ENCODE measurements at places on chromosomes 6 and 20.

- no peak for DNase-seq
These were observed 464.6 kb downstream of the CDKAL1 start for GRCh38 chr6:20998748-20999448.

- DNase-seq: peak; percentile 83
These were observed 314.0 kb upstream of the RSPO3 start for GRCh38 chr6:126804332-126805064.

DNA sequence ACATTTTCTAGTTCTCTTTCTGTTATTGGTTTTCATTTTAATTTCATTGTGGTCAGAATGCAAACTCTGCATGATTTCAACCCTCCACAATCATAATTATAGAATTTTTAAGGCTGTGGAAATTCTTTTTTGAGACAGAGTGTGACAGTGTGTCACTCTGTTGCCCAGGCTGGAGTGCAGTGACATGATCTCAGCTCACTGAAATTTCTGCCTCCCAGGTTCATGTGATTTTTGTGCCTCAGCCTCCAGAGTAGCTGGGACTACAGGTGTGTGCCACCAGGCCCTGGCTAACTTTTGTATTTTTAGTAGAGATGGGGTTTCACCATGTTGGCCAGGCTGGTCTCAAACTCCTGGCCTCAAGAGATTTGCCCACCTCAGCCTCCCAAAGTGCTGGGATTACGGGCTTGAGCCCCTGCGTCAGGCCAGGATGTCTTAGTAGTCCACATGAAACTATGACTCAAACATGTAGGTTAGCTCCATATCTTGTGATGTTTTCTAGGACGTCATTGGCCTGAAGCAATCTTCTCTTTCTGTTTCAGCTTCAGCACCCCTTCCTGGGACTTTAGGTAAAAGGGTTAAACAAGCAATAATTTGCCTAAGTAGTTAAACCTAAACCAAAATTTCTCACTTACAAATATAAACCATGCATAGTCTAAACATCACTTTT, 47.4 kb upstream of the SAMD3 start:
- no peak for DNase-seq

- DNase-seq: peak; percentile 17
These were observed 106.5 kb upstream of the GMDS start for GRCh38 chr6:2351807-2352431.

GRCh38 chr20:11200423-11200822, 526.6 kb upstream of the JAG1 start:
- DNase-seq: no peak

DNA sequence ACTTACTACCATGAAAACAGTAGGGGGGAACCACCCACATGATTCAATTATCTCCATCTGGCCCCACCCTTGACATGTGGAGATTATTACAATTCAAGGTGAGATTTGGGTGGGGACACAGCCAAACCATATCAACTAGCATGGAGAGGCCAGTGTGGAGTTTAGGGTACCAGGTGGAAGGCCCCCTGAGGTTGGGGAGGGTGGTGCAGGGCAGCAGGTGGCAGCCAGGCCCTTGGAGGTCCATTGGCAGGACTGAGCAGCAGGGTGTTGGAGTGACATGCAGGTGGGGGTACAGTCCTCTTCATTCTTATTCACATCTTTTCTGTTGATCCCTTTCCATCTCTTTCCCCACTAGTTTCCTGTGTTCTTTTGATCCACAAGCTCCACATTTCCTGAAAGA, 42.9 kb downstream of the PHACTR3 start:
- no peak for DNase-seq

DNA sequence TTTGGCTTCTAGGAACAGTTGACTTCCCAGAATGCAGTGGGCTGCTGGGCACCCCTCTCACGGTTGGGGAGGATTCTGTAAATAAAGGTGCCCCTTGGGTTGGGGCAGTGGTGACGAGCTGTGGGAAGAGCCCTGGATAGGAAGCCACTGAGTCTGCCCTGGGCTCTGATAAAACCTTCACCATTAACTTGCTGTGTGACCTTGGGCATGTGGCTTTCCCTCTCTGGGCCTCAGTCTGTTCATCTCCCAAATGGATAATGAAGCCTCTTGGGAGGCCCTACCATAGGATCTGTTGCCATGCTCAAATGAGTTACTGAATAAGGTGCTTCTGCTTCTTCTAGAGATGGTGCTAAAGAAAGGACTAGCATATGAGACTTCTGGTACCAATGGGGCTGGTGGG, 3.7 kb downstream of the CRIP3 start:
- no peak for DNase-seq

DNA sequence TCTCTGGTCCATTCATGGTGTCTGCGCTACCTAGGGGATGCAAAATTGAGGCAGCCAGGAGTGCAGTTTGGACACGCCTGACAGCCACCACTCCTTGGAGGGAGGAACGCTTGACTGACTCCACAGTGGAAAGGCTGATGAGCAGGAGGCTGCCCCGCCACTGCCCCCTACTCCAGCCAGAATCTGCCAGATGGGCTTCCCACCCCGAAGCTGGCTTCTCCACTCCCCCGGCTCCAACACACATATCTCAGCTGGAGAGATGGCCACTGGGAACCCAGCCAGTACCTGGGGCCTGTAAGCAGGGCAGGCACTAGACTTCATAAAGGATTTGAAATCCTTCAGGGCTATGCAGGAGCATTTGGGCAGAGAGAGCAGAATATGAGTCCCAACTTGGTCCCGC, 51.4 kb upstream of the BLCAP start:
- DNase-seq: no peak

GRCh38 chr6:164034602-164035140, 620.2 kb downstream of the QKI start:
- DNase-seq: no peak

DNA sequence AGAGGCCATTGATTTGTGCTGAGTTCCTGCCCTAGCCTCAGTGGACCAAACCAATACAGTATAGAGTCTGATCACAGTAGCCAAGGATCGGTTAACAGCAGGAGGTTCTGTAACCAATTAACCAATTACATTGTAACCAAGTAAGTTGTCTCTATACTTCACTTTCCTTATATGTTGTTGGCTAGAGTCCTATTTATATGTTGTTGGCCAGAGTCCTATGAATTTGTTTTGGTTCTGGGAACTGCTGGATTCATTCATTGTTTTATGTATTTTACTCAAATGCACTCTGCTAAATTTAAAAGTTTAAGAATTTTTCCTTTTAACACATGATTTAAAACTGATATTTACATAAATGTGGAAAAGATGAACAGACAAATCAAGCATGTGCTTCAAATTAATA, 597.4 kb upstream of the HS3ST5 start:
- DNase-seq: peak; percentile 65

DNA sequence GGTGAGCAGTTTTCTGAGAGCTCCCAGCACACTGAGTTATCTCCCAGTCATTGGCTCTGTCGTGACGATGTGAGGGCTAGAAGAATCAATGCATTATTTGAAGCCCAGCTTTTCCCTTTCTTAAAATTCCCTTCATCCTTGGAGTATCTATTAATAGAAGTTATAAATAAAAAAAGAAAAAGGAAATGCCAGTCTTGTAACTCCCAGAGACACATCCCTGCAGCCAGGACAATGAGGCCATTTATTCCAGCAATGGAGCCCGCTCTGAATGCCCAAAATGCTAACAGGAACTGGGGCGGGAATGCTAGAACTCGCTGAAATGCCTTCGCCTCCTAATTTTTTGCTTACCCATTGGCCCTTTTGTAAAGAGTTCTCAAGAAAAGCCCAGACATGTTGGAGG, 305.8 kb downstream of the TFAP2C start:
- DNase-seq: no peak

- no peak for DNase-seq
These were observed 83.8 kb downstream of the ELOVL4 start for GRCh38 chr6:79863566-79863965.

DNA sequence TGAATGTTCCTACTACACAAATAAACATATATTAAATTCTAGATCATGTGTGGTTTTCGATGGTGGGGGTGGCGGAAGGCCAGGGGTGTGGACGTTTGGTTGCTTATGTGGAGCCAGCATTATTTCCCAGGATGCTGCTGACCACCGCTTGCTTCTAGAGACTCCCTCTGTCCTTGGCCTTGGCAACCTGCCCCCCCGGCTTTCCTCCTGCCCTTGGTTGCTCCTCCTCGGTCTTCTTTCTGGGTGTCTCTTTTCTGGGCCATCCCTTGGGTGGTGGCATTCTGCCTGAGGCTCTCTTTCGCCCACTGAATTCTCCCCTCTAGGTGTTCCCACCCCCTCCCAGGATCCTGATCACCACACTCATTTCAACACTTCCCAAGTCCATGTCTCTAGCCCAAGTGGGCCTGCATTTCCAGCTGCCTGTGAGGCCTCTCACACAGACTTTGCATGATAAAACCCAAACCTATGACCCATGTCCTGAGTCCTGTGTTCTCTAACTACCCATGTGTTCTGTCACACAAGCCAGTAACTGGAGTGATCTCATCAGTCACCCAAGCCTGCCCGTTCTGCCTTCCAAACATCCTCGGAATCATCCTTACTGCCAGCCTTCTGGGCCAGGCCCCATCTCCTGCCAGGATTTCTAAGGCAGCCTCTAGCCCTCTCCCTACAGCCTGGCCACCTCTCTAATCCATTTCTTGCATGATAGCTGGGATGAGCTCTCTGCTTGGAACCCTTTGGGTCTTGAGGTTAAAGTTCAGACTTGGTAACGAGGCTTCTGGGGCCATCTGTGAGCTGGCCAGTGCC, 71.2 kb downstream of the CDS2 start:
- no peak for DNase-seq

GRCh38 chr6:158061361-158061708, 79.7 kb downstream of the SYNJ2 start:
- no peak for DNase-seq

DNA sequence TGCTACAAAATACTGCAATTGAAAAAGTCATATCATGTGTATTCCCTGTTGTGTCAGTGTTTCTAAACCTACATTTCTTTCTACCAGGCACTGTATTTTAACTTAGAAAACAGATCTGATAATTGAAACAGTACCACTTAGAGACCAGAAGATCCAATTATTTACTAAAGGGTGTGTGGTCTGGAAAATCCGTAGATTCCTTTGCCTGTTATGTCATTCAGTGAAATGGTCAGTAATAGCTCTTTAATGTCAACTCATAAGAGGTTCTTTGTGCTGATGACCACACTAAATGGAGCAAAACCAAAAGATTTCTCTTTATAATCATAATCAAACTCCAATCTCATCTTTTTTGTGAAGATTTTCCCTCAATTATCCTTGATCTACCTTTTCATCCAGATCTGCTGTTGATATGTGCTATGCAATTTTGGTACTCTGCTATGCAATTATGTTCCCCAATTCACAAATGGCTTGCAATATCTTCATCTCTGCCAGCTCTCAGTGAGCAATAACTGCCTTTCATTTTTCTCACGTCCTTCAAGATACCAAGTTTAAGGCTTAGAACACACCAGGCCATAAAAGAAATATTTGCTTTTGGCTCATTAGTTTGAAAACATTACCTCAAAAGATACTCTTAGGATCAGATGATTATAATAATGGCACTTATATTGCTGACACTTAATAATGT, 165.5 kb downstream of the MOXD1 start:
- no peak for DNase-seq

GRCh38 chr6:42898891-42899361, 16.9 kb upstream of the PTCRA start:
- DNase-seq: peak; percentile 63

GRCh38 chr6:24990944-24991809, 55.4 kb upstream of the RIPOR2 start:
- no peak for DNase-seq

- no peak for DNase-seq
These were observed 178.6 kb downstream of the BACH2 start for GRCh38 chr6:90118069-90118468.

DNA sequence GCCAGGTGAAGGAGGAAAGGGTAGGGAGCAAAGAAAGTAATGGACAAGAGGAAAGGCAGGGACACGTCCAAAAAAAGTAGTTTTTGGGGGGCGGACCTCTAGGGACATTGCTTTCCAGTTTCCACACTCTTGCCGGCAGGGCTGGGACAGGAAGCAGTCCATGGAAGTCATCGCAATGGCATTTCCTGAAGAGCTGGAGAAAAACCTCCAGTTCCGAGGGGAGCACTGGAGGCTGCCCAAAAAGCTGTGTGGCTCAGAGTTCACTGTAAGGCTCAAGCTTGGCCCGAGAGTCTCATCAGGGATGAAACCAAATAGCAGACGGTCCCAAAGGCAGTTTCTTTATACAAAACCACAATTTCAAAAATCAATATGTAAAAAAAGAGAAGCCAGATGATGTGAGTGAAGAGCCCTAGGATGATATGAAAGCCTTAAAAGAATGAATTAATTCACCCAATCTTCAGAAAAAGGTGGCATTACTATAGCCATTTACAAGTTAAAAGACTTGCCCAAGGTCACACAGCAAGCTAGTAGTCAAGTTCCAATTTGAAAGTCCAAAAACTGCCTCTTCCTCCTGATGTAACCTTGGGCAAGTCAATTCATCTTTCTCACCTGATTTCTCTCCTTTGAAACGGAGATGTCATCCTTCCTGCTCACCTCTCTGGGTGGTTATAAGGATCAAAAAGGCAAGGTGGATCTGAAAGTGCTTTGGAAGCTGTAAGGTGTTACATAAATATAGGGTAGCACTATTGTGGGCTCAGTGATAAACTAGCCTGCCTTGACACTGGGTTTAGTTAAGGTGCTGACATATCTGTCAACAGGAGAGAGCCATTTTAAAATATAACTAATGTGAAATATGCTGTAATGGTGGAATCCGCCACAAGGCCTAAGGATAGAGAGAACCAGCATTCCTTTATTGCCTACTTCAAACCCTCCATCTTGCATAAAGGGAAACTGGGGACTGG, 9.1 kb downstream of the BCL2L1 start:
- DNase-seq: peak; percentile 64

DNA sequence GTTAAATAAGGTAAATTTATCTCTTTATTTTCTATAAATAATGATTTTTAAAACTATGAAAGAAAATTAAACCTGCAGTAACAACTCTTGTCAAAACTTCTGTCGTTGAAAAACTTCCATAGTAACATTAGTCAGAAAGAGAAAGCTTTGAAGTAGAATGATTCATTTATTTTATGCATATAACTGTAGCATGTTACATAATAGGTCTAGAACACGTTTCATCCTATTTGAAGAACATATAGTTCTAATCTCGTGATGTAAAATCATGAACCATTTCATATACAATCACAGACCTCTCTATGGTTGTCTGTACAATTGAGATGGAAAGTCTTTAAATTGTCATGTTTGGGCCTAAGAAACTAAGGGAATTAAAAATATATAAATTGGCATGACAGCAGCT, 61.3 kb upstream of the MYLIP start:
- no peak for DNase-seq

DNA sequence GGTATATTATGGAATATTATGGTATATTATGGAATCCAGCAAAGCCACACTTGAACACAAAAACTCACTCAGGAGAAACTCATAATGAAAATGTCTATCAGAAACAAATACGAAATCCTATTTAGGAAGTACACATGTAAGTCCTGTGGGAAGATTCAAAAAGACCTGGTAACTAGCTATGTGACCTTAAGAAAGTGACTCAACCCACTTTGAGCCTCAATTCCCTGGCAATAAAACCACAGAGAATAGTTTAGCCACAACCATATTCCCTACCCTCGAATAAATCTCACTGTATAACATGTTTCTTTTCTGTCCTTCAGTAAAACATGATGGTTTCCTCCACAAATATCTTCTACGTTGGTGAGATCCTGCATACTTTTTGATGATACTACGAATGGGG, 56.4 kb downstream of the ZMYND8 start:
- DNase-seq: no peak

GRCh38 chr20:62316331-62317166, 13.8 kb downstream of the ADRM1 start:
- DNase-seq: no peak

All from lung (tissue), 17 donors.